ENCODE measurements at places on chromosomes 6 and 20. TPM values are rescaled to one million over a fixed set of nuclear protein-coding genes. Genes with fewer than 3 reads are reported as not detected.

Gene RAET1L
- not detected for polyA plus RNA-seq

Gene CST5
- not detected for polyA plus RNA-seq

Gene DEFB124
- not detected for polyA plus RNA-seq

Gene MACROD2
- polyA plus RNA-seq: 2.2 TPM

Gene TRIM38
- polyA plus RNA-seq: 6.5 TPM

Gene MPC1
- polyA plus RNA-seq: 76.2 TPM

Gene NT5DC1
- 15.4 TPM for polyA plus RNA-seq

Gene BEND6
- 25.1 TPM for polyA plus RNA-seq

Gene TNXB
- polyA plus RNA-seq: 5.2 TPM

Gene DHX35
- polyA plus RNA-seq: 4.5 TPM

Gene HIVEP2
- 8.3 TPM for polyA plus RNA-seq

Gene ARHGAP40
- polyA plus RNA-seq: not detected

Gene KCNK17
- not detected for polyA plus RNA-seq

Gene C20orf204
- 0.14 TPM for polyA plus RNA-seq

Gene PCMT1
- polyA plus RNA-seq: 184 TPM

Gene FRK
- polyA plus RNA-seq: 0.06 TPM

Gene LKAAEAR1
- polyA plus RNA-seq: 0.59 TPM

Gene RNF39
- polyA plus RNA-seq: 0.21 TPM

Gene CAGE1
- not detected for polyA plus RNA-seq

Gene WFDC2
- not detected for polyA plus RNA-seq

Gene ARFGEF3
- polyA plus RNA-seq: 0.06 TPM

Gene TREM2
- polyA plus RNA-seq: not detected

Gene DCDC2
- polyA plus RNA-seq: not detected

Gene HSPA1L
- 0.85 TPM for polyA plus RNA-seq

Gene SLC26A8
- polyA plus RNA-seq: not detected

Gene EYS
- 0.10 TPM for polyA plus RNA-seq

All from GM23248 (cell line).